Heart right ventricle (tissue), 16 donors: ENCODE measurements at places on chromosomes 11 and 22. TPM values are rescaled to one million over a fixed set of nuclear protein-coding genes. Genes with fewer than 3 reads are reported as not detected.

Gene LAMTOR1
- 83.2 TPM for total RNA-seq

Gene MS4A3
- total RNA-seq = not detected

Gene FGF4
- not detected for total RNA-seq

Gene CRYBA4
- total RNA-seq = not detected

- H3K27ac ChIP-seq = no peak overlapping the region
- no peak overlapping the region for H3K4me3 ChIP-seq
- no peaks in the 10 kb centered on the region for H3K27me3 ChIP-seq
- no peaks in the 10 kb centered on the region for H3K4me1 ChIP-seq
- no peak for DNase-seq
These were observed 395.9 kb upstream of the CADM1 start for GRCh38 chr11:115900111-115900510.

DNA sequence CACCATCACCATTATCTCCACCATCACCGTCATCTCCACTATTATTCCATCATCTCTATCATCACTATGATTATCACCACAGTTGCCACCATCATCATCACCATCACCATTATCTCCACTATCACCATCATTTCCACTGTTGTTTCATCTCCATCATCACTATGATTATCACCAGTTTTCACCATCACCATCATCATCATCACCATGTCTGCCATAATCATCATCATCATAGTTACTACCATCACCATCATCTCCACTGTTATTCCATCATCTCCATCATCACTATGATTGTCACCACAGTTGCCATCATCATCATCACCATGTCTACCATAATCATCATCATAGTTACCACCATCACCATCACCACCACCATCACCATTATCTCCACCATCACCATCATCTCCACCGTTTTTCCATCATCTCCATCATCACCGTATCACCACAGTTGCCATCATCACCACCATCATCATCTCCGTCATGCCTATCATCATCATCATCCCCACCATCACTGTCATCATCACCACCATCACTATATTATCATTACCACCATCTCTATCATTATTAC lies 264.9 kb downstream of the BRD1 start:
- no peak overlapping the region for H3K4me3 ChIP-seq
- no peak overlapping the region for H3K27ac ChIP-seq
- no peak for DNase-seq
- H3K4me1 ChIP-seq = no peaks in the 10 kb centered on the region
- no peaks in the 10 kb centered on the region for H3K36me3 ChIP-seq

DNA sequence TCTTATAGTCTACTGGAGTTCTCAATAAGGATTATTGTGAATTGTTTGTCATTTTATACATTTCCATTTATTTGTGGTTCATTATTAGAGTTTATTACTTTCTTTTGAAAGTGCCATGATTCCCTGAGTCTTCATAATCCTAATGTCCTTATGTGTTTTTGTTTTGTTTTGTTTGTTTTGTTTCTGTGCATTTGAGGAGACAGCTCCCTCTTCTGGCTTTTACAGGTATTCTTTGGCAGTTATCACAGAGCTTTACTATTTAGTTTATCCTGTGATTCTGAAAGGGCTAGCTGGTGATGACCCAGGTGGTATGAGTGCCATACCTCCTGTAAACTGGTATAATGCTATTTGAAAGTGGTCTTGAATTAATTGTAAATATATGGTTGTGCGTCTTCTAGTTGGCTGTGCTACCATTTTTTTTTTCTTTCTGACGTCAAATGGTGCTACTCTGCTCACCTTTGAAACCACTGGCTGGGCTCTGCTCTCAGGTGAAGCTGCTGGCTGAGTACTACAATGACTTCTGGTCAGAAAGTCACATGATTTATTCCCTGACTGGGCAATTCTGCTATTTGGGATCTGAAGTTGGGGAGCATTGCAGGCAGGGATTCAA lies 751.2 kb downstream of the JRKL start:
- H3K27me3 ChIP-seq = no peaks in the 10 kb centered on the region
- H3K4me3 ChIP-seq = no peak overlapping the region
- no peaks in the 10 kb centered on the region for H3K36me3 ChIP-seq
- H3K4me1 ChIP-seq = no peaks in the 10 kb centered on the region
- H3K27ac ChIP-seq = no peak overlapping the region
- DNase-seq = no peak

DNA sequence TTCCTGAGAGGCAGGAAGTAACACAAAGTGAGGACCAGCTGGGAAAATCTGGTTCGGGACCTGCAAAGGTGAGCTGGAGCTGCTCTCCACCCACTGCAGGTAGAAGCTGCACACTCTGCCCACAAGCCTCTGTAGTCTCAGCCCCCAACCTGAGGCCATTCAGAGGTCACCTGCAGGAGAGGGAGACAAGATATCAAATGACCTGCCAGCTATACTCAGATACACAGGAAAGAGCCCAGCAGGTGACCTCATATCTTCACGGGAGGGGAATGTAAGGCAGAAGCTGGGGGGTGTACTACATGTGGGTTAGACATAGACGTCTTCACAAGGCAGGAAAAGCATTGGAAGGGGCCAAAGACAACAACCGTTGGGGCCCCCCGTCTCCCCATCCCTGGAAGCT lies 86.1 kb downstream of the APIP start:
- DNase-seq = no peak
- H3K4me1 ChIP-seq = peaks cover 3% of the 10 kb centered on the region
- no peak overlapping the region for H3K27ac ChIP-seq

DNA sequence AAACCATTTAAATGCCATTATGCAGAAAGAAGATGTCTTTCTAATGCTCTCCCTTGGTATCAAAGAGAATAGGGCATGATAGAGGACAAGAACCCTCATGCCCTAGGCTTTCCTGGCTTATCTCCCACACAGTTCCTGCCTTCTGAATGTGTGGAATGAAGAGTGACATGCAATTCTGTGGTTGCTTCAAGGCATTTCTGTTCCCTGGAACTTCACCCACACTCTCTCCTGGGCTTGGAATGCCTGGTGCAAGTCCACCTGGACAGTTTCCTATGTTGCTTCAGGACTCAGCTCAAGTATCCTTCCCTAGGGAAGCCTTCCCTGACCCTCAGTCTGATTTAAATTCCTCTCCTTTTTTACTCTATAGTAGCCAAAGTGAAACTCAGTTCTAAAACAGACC lies 53.8 kb upstream of the DRD2 start:
- H3K4me1 ChIP-seq = no peaks in the 10 kb centered on the region
- H3K27me3 ChIP-seq = peaks cover 13% of the 10 kb centered on the region

DNA sequence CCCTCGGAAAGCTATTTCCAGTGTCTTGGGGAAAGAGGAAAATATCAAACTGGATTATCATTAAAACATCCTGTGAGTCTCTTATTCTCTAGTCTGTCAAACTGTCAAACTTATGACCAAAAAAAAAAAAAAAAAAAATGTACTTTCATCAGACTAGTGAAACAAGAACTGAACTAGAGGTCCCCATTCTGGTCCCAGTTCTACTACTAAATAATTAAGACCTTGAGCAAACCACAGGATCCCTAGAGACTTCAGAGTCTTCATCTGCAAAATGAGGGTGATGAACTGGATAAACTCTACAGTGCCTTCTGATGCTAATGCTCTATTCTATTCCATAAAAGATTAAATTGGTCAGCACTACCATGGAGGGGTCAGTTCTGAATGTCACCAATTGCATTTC lies 105.8 kb downstream of the SERGEF start:
- no peaks in the 10 kb centered on the region for H3K4me1 ChIP-seq
- DNase-seq = no peak
- no peak overlapping the region for H3K4me3 ChIP-seq
- H3K36me3 ChIP-seq = no peaks in the 10 kb centered on the region

DNA sequence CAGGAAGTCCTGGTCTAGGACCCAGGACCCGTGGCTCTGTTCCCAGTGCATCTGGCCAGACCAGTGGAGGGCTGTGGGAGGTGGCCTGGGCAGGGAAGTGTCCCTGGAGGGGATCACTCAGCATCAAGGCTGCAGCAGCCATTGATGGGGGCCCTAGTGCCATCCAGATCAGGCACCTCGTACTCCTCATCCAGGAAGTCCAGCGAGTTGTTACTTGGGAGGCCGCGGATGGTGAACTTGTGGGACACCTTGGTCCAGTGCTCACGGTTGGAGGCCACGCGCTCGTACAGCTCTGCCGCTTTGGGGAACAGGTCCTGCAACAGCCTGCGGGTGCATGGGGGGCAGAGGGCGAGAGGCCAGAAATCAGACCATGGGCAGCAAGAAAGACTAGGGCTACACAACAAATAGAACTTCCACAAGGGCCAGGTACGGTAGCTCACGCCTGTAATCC lies 96.9 kb downstream of the PDE2A start:
- no peaks in the 10 kb centered on the region for H3K27me3 ChIP-seq
- no peak overlapping the region for H3K27ac ChIP-seq
- no peak for DNase-seq
- no peaks in the 10 kb centered on the region for H3K4me1 ChIP-seq

DNA sequence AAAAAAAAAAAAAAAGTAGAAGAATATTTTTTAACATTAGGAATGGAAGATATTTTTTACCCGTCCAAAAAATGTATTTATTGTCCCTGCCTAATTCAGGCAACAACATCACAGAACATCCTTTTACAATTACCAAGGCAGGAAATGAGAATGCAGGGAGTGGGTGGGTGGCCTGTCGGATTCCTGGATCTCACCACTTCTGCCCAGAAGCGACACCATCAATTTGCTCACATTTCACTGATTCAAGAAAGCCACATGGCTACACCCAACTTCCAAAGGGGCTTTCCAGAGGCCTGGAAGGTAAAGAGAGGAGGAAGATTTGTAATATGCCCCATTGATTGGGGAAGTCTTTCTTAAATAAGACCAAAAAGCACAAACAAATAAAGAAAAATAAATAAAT lies 93.8 kb upstream of the CLPB start:
- no peaks in the 10 kb centered on the region for H3K4me1 ChIP-seq
- H3K4me3 ChIP-seq = no peak overlapping the region
- peaks cover 6% of the 10 kb centered on the region for H3K27me3 ChIP-seq
- no peak for DNase-seq

DNA sequence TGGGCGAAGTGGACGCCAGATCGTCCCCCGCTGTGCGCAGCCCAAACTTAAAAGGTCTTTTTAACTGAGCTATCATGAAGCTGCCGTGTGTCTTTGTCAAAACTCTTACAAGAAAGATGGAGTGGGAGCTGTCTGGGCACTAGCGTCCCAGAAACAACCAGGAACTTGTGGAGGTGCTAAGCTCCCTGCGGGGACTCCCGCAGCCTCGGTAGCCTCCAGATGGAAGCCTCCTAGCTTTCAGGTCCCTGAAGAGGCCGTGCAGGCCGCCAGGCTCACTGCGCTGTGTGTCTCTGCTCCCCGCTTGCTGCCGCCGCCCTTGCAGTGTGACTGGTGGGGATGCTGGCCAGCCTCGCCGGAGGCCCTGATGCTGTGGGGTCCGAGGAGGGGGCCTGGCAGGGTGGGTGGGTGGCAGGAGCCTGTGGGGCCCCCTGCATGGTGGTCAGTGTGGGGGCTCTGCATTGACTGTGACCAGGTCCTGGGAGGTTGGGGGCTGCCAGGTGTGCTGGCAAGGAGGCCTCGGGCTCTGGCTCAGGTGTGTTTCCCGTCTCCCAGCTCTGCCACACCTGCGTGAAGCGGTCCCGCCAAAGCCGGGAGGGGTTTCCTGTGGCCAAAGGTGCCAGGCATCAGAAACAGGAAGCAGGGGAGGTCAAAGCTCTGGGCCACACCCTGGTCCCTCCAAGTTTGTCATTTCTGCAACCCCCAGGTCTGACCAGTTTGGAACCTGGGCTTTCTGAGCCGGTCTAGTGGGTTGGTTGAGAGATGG lies 1.2 kb downstream of the TRABD start:
- no peaks in the 10 kb centered on the region for H3K36me3 ChIP-seq
- no peaks in the 10 kb centered on the region for H3K27me3 ChIP-seq
- peak; percentile 23 for DNase-seq
- H3K27ac ChIP-seq = peak overlapping the region; percentile 94
- peaks cover 19% of the 10 kb centered on the region for H3K4me1 ChIP-seq

DNA sequence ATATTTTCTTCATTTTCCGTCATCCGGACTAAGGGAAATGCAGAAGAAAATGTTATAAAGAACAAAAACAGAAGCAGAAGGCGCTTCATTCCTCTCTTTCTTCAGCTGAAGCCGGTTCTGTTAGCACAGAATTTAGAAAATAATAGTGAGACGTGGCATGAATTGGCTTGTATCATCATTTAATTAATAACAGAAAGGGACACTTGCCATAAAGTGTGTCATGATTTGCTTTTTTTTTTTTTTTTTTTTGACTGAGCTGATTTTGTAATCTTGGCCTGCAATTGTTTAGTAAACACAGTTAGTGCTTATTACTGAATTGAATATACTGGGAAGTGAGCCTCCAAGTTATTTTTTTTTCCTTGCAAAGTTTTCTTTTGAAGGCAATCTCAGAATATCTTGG lies at the start of gene MMP27:
TSS of gene MMP27 (minus strand) at position 144 of the 400 bp plus-strand sequence. CDS start at position 89, 55 bp downstream.
- no peak within 1 kb of the TSS for H3K27ac ChIP-seq
- H3K4me1 ChIP-seq = no peaks in the 10 kb centered on the region
- H3K4me3 ChIP-seq = no peak within 1 kb of the TSS
